Left cardiac atrium (tissue), 4 donors: ENCODE measurements at places on chromosomes 4 and X. TPM values are rescaled to one million over a fixed set of nuclear protein-coding genes. Genes with fewer than 3 reads are reported as not detected.

The F8A2 gene
- not detected for total RNA-seq

The KIF4A gene
- 0.68 TPM for total RNA-seq

The CTAG1A gene
- total RNA-seq, result not detected

The PSAPL1 gene
- not detected for total RNA-seq

The RENBP gene
- 14.7 TPM for total RNA-seq

The NSUN7 gene
- 4.2 TPM for total RNA-seq

The ACE2 gene
- 17.2 TPM for total RNA-seq

The TLR10 gene
- not detected for total RNA-seq

The MAGEA6 gene
- not detected for total RNA-seq

The AMBN gene
- not detected for total RNA-seq

The ADH1A gene
- total RNA-seq, result 2.2 TPM

The CXCL1 gene
- total RNA-seq, result 9.2 TPM

The SERPINA7 gene
- total RNA-seq, result not detected

The CYP4V2 gene
- total RNA-seq, result 32.7 TPM

The FAM120C gene
- 7.1 TPM for total RNA-seq

The SLC7A11 gene
- 3.3 TPM for total RNA-seq

The PABPC5 gene
- total RNA-seq, result 1.2 TPM

The RAB40A gene
- total RNA-seq, result 0.18 TPM

The PDZD4 gene
- 4.0 TPM for total RNA-seq

The USP17L24 gene
- not detected for total RNA-seq

The NEIL3 gene
- total RNA-seq, result not detected

The ZDHHC15 gene
- total RNA-seq, result 2.6 TPM

The STOX2 gene
- total RNA-seq, result 11.2 TPM

The CTAG1B gene
- not detected for total RNA-seq

The GPRASP2 gene
- 17.9 TPM for total RNA-seq

The SH3TC1 gene
- total RNA-seq, result 30.9 TPM

The RAB33A gene
- 3.8 TPM for total RNA-seq

The F9 gene
- total RNA-seq, result not detected

The CXCL8 gene
- total RNA-seq, result 0.82 TPM

The DRP2 gene
- total RNA-seq, result 0.05 TPM

The GYPB gene
- total RNA-seq, result not detected

The PAK3 gene
- total RNA-seq, result 0.29 TPM

The GAGE13 gene
- not detected for total RNA-seq

The BMPR1B gene
- total RNA-seq, result 2.0 TPM

The FAM9B gene
- total RNA-seq, result not detected

The RASL11B gene
- total RNA-seq, result 8.0 TPM
